ENCODE measurements at places on chromosomes 6 and 20. TPM values are rescaled to one million over a fixed set of nuclear protein-coding genes. Genes with fewer than 3 reads are reported as not detected.

The STMND1 gene
- total RNA-seq, result not detected

The MOG gene
- not detected for total RNA-seq

The SLX4IP gene
- 11.1 TPM for total RNA-seq

DNA sequence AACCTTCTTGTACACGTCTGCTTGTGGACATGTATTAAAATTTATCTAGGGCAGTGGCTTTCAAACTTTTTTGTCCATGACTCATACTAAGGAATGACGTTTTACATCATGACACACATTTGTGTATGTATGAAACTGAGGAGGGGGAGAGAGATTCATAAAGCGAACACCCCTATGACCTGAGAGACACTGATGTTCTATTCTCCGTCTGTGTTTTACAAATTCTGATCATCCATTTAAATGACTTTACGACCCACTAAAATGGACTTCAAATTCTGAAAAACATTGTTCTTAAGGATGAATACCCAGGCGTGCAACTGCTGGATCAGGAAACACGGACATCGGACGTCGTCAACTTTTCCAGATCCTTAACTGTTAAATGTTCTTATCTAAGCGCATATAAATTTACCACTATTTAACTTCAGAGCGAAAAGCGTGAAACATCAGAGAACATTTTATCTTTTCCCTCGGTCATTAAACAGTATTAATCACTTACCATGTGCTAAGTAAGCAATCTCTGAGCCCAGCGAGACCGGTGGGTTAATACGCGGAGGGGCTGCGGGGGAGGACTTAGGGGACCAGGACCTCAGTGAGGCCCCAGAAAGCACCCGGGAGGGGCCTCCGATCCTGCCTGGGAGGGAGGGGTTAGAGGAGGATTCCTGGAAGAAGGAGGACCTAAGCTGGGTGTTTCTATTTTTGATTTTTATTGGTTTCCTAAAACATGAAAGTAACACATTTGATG lies 1.2 kb downstream of the PLAGL1 start:
- DNase-seq, result no peak

- DNase-seq, result no peak
Measured at GRCh38 chr6:134397676-134398075, 79.8 kb upstream of the SGK1 start.

GRCh38 chr20:21496452-21496851 lies 17.4 kb downstream of the NKX2-2 start:
- no peak for DNase-seq

DNA sequence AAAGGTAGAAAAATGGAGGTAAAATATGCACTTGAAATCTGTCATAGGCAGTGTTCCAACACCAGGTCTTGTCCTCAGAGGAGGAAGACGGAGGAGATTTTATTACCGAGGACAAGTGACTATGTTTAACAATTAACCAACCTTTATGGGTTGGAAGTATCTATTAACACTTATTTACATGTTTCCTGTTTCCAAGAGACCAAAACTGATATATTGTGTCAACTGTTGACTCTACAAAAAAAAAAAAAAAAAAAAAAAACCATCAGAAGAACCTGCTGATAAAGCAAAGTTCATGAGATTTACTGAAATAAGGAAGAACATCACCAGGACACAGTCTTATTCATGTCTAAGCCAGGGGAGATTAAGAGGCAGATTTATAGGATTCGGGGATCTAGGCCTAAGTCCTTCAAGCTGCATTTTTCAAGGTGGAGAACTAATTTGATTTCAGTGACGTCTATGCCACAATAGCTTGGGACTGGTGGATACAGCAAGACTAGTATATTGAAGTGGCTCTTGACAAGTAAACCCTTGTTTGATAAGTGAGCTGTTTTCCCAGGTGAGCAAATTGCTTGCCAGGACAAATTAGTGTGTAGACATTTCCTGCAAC lies 126.6 kb upstream of the NAA20 start:
- no peak for DNase-seq

GRCh38 chr20:39839399-39840119 lies 849.5 kb downstream of the MAFB start:
- DNase-seq, result no peak

DNA sequence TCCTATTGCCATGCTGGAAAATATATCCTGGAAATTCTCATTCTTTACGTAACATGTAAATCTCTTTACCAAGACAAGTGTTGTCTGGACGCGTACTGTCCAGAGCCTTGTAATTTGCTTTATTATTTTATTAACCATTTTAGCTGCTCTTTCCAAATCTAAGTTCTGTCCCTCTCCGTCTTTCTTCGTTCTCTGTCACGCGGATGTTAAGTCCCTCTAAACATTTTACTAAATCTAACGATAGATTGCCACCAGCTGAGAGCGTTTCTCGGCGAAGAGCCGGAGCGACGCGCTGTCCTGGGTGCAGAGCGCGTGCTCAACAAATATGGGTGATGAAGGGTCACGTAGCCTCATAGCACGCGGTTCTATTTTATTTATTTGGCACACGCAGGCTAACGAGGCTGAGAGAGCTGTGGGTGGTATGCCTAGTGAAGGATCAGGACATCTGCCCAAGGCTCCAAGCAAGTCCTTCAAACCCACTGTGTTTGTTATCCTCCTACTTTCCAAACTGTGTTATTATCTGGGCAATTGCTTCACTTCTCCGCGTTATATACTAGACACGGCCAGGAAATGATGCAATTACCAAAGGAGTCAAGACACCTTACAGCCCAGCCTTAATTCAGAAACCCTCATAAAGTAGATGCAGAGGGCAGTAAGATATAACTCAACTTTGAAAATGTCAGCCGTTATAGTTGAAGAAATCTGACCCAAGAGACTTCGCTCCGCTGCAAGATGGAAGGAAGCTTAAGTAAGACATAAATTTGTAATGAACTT lies 10.0 kb upstream of the NCOA7 start:
- DNase-seq, result peak; percentile 56

GRCh38 chr6:72035486-72035885 lies 149.1 kb downstream of the RIMS1 start:
- no peak for DNase-seq

- DNase-seq, result no peak
Measured at GRCh38 chr20:40494248-40494647, 194.8 kb downstream of the MAFB start.

DNA sequence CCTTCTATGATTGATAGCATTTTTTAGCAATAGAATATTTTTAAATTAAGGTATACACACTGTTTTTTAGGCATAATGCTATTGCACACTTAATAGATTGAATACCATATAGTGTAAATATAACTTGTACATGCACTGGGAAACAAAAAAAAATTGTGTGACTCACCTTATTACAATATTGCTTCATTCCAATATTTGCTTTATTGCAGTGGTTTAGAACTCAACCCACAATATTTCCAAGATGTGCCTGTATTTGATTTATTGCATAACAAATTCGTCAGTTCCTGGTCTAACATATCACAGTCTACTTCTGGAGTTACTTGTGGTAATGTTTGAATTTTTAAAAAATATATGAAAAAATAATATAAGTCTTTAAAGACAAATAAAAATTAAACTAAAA lies 41.9 kb upstream of the DEFB112 start:
- no peak for DNase-seq

DNA sequence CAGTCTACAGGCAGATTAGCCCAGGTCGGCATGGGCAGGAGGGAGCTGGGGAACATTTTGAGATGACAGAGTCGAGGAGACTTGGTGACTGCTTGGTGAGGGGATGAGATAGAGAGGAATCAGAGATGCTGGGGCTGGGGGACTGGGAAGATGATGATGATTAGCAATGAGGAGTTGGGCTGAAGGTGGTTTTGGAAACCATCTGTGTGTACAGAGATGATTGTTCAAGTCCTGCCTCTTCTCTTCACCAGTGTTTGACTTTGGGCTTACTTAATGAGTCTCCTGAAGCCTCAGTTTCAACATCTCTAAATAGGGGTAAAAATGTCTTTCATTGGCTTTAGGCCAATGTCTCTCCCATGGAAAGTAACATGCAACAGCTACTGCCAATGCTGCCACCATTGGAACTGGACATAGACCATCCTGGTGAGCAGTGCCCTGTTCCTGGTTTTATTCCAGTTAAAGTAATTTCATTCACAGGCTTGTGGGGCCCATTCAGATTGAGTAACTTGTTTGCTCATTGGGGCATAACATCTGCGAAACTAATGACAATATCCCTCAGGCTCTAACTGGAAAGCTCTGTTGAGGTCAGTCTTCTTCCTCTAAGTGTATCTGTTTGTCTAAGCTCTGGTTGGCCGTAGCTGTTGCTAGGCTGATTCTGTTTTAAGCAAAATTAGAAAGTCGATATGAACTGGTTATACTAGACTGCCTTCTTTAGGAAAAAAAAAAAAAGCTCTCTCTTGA lies 99.1 kb downstream of the ARMC2 start:
- no peak for DNase-seq

DNA sequence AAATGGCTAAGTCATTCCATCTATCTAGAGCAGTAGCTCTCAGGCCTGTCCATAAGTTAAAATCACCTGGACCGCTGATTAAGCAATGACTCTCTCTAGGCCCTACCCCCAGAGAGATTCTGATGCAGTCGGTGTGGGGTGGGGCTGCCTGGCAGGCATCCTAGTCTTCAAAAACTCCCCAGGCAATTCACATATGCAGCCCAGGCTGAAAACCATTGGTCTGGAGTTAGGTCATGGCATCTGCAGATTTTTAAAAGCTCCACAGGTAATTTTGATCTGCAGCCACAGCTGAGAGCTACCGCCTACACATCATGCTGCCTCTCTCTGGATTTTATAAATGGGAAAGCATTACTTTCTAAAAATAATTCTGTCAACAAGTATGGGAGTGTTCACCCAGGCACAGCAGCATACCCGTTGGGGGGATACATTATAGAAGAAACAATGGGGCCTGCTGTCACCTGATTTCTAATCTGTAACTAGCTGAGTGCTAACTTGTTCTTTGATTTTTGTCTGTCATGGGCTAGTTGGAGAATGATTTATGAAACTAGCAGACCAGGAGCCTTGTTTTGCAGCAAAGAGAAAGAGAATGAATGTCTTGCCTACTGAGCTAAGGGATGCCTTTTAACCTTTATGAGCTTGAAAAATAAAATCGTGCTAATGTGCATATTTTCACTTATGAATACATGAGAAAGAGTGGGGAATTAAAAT lies 44.1 kb upstream of the ATXN1 start:
- DNase-seq, result no peak

GRCh38 chr6:160967833-160968232 lies 23.7 kb upstream of the MAP3K4 start:
- DNase-seq, result no peak
